ENCODE measurements at places on chromosomes 2 and 18. TPM values are rescaled to one million over a fixed set of nuclear protein-coding genes. Genes with fewer than 3 reads are reported as not detected.
A peak's percentile ranks its signal among the peaks of the same experiment; 100 is the strongest.

- DNase-seq: no peak
These were observed 94.6 kb downstream of the RTP5 start for GRCh38 chr2:241964133-241964532.

LOXL3 gene
- 49.8 TPM for total RNA-seq

LIMS4 gene
- total RNA-seq: 0.63 TPM

- peak; percentile 13 for DNase-seq
These were observed 44.7 kb upstream of the DNAH7 start for GRCh38 chr2:196113061-196113974.

PRSS56 gene
- not detected for total RNA-seq

SAG gene
- total RNA-seq: not detected

- peak; percentile 54 for DNase-seq
These were observed 57.3 kb downstream of the VIT start for GRCh38 chr2:36753706-36754221.

GRCh38 chr2:10864251-10864650 is 47.5 kb upstream of the KCNF1 start:
- DNase-seq: no peak

DNA sequence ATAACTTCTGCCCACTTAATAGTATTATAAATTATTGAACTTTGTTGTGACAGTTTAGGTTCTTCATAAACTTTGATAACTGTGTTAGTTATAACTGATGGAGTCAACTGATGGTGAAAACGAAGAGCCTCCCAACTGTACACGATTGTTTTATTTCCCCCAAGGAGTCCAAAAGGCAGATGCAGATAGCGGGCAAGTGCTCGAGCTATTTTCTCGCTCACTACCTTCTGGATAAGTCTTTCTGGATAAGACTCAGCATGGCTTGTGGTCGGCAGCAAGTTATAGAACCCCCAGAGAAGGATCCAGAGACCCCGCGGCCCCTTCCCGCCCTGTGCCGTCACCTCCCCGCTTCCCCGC is 517 bp downstream of the GCFC2 start:
- no peak for DNase-seq

CYP27C1 gene
- total RNA-seq: 1.4 TPM

FBXO48 gene
- total RNA-seq: 0.73 TPM

GRCh38 chr2:37877457-37878315 is 47.4 kb upstream of the RMDN2 start:
- peak; percentile 65 for DNase-seq

- peak; percentile 64 for DNase-seq
These were observed 650.1 kb downstream of the SLC4A3 start for GRCh38 chr2:220277445-220277975.

KCTD1 gene
- total RNA-seq: 26.5 TPM

DNA sequence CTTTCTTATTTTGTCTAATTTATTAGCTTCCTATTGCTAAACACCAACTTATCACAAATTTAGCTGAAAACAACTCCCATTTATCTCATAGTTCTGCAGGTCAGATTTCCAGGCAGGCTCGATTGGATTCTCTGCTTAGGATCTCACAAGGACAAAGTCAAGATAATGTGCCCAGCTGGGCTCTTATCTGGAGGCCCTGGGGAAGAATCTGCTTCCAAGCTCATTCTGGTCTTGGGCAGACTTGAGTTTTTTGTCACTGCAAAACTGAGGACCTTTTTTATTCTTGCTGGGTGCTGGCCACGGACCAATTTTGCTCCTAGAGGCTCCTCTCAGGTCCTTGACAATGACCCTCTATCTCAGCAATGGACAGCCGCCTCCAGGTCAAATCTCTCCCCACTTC is 215.5 kb downstream of the TRIB2 start:
- DNase-seq: no peak

DNA sequence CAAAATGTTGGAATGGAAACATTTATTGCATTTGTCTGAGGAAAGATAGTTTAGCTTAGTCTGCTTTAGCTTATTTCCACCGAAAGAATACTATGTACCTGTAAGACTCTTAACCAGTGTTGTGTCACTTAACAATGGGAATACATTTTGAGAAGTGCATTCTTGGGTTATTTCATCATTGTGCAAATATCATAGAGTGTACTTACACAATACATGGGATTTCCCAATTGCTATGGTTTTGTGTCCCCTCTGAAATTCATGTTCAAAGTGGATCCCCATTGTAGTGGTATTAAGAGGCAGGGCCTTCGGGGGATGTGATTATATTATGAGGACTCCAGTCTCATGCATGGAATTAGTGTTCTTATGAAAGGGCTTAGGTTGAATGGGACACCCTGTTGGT is 249.4 kb upstream of the UBE2E3 start:
- peak; percentile 11 for DNase-seq
